Left colon (tissue), 2 donors: ENCODE measurements at places on chromosomes 4 and X. TPM values are rescaled to one million over a fixed set of nuclear protein-coding genes. Genes with fewer than 3 reads are reported as not detected.

DNA sequence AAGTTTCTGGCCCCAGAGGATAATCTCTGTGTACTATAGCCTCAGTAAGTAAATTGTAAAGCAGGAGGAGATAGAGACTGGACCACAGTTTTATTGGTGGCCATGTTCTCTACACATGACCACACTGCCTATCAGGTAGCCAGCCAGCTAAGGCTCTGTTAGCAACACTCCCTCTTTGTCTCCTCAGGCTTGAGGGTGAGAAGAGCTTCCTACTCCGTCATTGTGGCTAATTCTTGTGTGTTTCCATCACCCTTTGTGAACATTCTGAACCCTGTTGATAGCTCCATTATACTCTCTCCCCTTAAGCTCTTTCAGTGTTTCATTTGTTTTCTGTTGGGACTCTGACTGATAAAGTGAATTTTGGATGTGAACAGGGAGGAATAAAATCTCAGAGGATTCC lies 233.4 kb downstream of the CFAP299 start:
- DNase-seq: no peak

KIF4A gene
- 2.2 TPM for total RNA-seq

DNA sequence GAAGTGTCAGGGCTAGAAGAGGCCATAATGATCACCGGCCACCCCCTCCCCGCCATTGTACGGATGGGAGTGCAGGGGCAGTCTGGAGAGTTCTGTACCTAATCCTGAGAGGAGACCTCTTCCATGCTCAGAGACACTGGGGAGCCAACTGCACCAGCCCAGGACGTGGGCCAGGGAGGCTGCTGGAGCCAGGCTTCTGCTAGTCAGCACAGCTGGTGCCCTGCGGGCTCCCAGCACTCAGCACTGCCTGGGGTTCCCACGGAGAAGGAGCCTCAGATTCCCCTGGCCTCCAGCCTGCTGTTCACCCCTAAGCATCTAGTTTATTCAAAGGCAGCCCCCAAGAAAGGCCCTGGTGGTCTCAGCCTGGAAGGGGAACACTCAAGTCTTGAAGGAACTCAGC lies 28.8 kb downstream of the ABLIM2 start:
- no peak for DNase-seq

DNA sequence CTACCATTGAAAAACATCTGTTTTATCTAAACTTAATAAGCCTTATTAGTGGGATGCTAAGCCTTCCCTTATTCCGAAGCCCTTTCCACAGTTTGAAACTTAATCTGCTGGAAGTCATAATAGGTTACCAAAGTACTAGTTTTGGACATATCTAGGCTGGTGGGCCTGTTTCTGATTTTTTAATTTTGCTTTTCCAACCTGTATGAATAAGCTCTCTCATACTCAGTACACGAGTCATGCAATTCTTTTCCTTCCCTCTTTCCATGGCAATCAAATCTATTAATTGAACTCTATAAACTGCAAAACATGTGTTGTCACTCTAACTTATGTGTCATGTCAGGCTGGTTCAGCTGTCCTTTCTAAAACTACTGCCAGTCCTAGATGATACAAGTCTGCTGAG lies 91.0 kb downstream of the AMMECR1 start:
- DNase-seq: no peak

FTHL17 gene
- total RNA-seq: not detected

- no peak for DNase-seq
These were observed 26.0 kb upstream of the AWAT1 start for GRCh38 chrX:70208479-70208878.

DNA sequence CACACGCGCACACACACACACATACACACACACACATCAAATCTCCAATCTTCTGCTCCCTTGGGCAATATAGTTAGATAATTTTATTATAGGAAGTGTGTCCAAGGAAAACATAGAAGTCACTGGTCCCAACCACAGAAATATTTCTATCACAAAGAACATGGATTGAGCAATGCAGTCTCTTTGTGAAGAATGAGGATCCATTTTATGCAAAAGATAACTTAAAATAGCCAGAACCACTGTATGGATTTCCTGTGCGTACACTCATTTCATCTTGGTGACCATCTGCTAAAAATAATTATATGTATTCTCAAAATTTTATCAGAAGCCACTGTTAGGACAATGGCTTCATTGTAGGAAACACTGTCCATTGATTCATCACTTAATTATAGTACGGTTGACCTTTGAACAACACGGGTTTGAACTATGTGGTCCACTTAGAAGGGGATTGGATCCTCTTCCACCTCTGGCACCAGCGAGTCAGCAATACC lies 169.6 kb upstream of the MXRA5 start:
- DNase-seq: no peak

DNA sequence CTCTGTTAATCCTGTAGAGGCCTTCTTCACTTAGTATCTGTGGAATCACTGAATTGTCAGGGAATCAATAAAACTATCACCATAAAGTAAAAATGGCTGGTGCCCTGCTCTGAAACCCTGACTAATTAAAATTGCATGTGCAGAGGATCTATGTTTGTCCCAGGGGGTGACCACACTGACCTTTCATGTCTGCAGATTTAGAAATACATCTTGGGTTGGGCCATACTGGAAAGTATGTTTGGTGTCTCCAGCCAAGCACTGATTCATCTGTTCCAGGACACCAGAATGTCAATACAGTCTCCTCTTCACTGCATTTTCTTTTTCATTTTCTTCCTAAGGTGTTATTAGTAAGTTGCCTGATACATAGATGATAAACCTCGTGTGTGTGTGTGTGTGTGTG lies 490.9 kb upstream of the INTU start:
- no peak for DNase-seq

GRCh38 chr4:107950746-107951540 lies 19.6 kb downstream of the CYP2U1 start:
- DNase-seq: no peak
